ENCODE measurements at places on chromosomes 6 and 20.

DNA sequence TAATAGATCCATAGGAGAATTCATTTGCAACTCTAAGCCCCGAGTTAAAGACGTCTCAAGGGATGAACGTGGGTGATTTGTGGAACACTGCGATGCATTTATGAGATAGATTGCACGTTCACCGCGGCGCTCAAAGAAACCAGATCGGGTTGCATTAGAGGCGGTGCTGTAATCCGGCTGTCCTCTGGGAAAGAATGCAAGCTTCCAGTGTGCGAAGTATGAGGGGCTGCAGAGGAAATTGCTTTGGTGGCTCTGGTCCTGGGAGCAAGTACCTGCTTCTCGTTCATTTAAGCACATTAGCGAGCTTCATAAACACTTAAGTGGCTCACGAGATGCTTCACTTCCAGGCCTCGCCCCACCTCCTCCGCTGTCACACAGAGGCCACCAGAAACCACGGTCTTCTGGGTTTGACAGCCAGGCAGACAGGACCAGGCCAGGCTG is 182.3 kb downstream of the CDH4 start:
- DNase-seq = no peak

- DNase-seq = no peak
These were observed 104.5 kb downstream of the SMLR1 start for GRCh38 chr6:130931683-130932082.

GRCh38 chr20:61569825-61570224 is 317.8 kb downstream of the CDH4 start:
- DNase-seq = no peak

- no peak for DNase-seq
These were observed 170.4 kb downstream of the HTR1B start for GRCh38 chr6:77292564-77293546.

Measured in NCI-H1417 treated with DMSO at 0.1 percent for 48 hours (cell line).